CD8-positive, alpha-beta memory T cell (primary cell): ENCODE measurements at places on chromosomes 2 and 18. TPM values are rescaled to one million over a fixed set of nuclear protein-coding genes. Genes with fewer than 3 reads are reported as not detected.

The RUFY4 gene
- not detected for total RNA-seq

The PPP3R1 gene
- 85.0 TPM for total RNA-seq

The TRAF3IP1 gene
- total RNA-seq = 15.9 TPM

The TEX51 gene
- total RNA-seq = not detected

GRCh38 chr18:74784752-74785151 is 187.1 kb downstream of the ZNF407 start:
- no peak for DNase-seq

- no peak for DNase-seq
Observed at GRCh38 chr2:108934583-108935245, 54.3 kb downstream of the EDAR start.

- no peak for DNase-seq
Observed at GRCh38 chr2:127357591-127357990, 30.2 kb downstream of the MAP3K2 start.

- no peak for DNase-seq
Observed at GRCh38 chr2:170271340-170271739, 93.4 kb downstream of the MYO3B start.

DNA sequence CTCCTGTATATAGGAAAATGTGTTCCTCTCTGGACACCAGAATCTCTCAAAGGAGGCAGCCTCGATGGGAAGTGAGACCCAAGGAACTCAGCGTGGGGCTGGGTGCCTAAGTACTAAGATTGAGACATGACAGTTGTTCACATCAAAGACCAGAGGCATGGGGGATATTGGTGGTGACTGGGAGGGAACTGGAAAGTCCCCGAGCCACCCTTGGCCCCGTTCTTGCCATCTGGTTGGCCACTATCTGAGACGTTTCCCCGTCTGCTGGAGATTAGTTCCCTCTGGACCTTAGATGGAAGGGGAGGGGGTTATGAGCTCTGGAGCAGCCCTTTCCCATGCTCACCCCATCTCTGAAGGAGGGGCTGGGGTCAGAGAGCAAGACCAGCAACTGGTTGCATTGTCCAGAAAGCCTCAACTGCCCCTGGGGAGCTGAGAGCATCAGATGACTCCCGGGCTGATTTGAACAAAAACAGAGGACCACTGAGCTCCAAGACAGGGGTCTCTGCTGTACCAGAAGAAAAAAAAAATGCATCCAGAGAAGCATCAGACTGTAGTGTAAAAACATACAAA is 11.8 kb downstream of the FBLN7 start:
- no peak for DNase-seq
